ENCODE measurements at places on chromosomes 2 and 18.

DNA sequence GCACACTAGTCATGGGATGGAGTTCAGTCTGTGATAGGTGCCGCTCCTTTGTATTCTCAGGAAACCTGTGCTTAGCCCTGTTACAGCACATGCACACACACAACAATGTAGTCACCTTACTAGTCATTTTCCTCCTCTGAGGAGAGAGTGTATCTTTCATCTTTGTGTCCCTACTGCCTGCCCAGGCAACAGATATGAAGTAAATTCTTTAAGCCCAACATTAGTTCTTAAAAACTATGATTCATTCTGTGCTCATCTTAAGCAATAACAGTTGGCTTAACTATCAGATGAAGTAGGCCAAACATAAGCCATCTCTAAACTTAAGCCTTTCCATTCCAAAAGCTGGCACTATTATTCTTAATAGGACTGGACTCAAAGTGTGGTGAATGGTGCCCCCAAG is 186.5 kb downstream of the LNPK start:
- no peak for DNase-seq

- no peak for DNase-seq
Measured at GRCh38 chr18:6593142-6593885, 136.2 kb upstream of the ARHGAP28 start.

GRCh38 chr2:164746713-164747112 is 94.9 kb downstream of the COBLL1 start:
- no peak for DNase-seq

- no peak for DNase-seq
Measured at GRCh38 chr2:180364719-180365118, 357.6 kb upstream of the CWC22 start.

GRCh38 chr2:84459944-84460429 is 907 bp upstream of the SUCLG1 start:
- no peak for DNase-seq

DNA sequence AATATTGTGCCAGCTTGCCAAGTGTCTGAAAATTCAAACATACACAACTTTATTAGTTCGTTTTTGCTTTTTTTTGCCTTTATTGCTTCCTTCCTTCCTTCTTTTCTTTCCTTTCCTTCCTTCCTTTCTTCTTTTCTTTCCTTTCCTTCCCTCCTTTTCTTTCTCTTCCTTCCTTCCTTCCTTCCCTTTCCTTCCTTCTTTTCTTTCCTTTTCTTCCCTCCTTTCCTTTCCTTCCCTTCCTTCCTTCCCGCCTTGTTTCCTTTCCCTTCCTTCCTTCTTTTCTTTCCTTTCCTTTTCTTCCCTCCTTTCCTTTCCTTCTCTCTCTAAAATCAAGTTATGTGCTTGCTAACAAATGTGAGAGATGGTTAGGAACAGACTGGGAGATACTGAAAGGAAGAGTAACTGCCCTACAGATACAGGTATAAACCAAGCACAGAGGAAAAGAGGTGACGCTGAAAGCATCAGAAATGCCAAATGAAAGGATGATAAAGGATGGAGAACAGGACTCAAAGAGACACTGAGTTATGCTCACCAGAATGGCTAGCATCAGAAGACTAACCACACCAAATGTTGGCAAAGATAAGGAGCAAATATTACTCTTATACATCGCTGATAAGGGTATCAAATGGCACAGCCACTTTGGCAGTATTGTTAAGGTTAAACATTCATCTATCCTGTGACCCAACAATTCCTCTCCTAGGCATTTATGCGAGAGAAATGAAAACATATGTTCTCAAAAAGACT is 151.6 kb downstream of the MREG start:
- DNase-seq: no peak

DNA sequence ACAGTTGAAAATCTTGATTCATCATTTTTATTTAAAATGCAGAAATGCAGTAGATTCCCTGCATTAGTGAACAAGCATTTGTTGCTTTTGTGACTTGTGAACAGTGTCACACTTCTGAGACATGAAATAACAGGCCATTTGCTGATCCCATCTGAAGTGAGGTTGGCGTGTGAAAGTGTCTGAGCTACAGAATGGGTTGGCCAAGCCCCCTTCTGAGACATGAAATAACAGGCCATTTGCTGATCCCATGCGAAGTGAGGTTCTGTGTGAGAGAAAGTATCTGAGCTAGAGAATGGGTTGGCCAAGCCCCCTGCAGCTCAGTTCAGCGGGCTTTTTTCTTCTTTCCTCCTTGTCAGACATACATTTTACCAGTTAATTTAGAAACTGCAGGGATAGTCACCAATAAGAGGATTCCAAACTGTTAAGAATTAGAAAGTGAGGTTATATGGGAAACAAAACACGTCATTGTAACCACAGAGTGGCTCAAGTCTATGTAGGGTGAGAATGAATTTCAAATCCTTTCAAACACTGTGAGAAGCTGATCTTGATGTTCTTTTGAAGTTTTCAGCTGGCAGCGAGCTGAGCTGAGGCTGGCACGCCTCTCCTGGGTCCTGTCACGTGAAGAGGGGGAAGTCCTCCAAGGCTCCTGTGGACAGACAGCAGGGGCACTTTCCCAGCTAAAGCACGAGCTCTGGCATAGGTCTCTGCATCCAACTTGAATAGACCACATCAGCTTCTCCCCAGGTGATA is 339.2 kb upstream of the SALL3 start:
- DNase-seq: no peak

DNA sequence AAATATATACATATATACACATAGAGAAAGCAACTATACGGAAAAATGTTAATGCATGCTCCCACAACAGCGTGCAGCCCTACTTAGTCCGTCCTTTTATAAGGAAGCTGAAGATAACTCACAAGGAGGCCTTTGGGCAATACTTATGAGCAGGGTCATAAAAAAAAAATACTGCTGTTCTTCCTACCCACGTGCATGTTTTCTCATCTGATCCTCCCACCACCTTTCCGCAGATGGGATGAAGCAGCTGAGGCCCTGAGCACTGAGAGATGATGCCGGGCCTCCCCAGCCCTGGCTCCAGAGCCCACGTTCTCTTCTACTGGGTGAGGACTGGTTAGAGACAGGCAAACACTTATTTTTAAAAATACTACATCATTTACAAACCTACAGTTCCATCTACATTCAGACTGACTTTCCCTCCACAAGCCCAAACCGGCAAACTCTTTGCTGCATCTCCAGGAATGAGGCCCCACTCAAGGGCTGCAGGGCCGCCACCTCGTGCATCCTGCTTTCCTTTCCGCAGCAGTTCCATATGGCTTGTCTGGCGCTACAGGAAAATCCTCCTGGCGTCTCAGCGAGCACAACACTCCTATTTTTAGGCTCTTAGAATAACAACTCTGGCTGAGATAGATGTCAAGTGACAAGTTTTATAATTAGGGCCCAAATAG is 41.6 kb downstream of the TBC1D8 start:
- no peak for DNase-seq

GRCh38 chr2:150486539-150487484 is 655 bp downstream of the RND3 start:
- DNase-seq: no peak

DNA sequence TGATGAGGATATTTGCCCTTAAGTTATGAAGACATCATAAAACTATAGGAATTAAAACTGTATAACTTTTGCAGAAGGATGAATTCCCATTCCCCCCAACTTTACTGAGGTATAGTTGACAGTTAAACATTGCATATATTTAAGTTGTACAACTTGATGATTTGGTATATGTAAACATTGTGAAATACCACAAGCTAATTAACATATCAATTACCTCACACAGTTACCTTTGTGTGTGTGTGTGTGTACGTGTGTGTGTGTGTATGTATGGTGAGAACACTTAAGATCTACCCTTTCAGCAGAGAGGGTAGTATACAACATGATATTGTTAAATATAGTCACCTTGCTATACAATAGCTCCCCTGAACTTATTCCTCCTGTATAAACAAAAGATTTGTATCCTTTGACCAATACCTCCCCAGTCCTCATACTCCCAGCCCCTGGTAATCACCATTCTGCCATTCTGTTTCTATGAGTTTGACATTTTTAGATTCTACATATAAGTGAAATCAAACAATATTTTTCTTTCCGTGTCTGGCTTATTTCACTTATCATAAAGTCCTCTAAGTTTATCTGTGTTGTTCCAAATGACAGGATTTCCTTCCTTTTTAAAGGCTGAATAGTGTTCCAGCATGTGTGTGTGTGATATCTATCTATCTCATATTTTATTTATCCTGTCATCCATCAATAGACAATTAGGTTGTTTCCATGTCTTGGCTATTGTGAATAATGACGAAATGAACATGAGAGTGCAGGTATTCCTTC is 48.2 kb upstream of the FAM136A start:
- DNase-seq: no peak

- DNase-seq: no peak
Measured at GRCh38 chr2:143808166-143808565, 678.9 kb downstream of the ARHGAP15 start.

DNA sequence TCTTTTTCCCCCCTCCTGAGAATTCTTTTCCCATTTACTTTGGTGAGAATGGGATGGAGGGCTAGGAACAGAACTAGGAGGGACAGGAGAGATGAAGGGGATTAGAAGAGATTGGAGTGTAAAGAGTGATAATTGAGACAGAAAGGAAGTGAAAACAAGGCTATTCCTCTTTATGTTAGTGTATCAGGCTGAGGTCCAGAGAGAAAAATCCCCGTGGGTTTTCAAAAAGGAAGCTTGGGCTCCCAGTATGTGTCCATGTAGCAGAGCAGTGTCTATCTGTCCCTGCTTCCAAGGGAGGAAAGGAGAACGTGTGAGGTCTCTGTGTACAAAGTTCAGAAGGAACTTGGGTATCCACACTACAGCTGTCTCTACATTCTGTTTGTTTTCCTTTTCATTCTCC is 59.9 kb upstream of the KCNE4 start:
- no peak for DNase-seq

GRCh38 chr18:62460851-62461300 is 61.9 kb upstream of the ZCCHC2 start:
- no peak for DNase-seq

DNA sequence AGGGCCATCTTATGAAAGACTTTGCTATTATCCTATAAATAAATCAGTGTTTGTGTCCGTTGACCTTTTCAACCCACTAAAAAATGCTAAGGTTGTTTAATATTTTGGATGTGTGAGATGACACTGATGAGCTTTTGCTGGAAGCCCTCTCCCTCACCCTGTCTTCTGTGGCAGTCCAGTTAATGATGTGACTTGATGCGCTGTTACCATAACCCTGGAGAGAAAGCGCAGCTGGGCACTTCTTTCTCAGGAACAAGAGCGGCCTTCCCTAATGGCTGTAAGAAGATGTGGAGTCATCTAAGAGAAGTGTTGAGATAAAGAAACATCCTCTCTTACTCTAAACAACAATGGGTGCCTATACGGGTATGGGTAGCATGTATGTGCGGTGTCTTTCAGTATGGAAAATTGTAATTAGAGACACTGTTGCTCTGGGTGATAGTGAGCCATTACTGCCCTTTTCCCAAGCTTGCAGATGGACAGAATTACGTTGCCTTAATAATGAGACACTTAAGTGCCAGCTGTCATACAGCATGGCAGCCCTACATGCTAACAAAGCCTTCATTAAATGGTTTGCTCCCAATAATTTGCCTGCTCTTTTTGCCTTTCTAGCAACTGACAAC is 165.6 kb upstream of the NABP1 start:
- DNase-seq: no peak

GRCh38 chr2:201643216-201643890 is at the start of gene TMEM237:
TMEM237 (minus strand) TSS chr2:201643503; CDS start chr2:201643400, 103 bp downstream.
- DNase-seq: no peak

GRCh38 chr18:48154828-48155227 is 224.4 kb upstream of the SMAD2 start:
- no peak for DNase-seq

DNA sequence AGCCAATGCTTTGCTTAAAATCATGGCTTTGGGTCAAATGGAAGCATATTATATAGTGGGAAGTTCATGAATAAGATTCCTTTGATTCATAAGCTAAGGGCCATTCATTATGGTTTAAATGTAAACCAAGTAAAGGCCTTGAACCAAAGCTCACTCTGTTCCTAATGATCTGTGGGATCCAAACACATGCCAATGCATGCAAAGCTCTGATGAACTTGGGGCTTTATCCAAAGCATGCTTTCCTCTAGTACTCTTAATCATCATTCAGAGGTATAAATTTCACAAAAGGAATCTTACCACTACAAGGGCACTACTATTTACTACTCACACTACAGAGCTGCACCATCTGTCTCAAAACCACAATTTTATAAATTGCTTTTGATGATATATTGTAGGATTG is 102.8 kb upstream of the RBMS1 start:
- DNase-seq: no peak

DNA sequence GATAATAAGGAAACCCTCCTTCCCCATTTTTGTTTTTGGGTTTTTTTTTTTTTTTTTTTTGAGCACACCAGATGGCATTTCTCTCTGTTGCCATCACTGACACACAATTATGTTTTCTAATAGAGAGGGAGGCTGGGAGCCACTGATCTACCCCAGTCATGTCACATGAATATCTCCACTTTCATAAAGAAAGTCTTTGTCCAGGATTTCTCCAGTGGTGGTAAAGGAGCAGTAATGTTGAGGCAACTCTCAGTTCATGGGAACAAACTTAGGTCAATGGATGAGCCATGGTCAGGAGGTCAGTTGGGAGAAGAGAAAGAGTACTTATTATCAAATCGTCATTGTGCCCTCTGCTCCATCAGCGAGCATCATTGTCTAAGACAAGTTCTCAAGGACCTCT is 603.7 kb downstream of the ARHGAP15 start:
- no peak for DNase-seq

DNA sequence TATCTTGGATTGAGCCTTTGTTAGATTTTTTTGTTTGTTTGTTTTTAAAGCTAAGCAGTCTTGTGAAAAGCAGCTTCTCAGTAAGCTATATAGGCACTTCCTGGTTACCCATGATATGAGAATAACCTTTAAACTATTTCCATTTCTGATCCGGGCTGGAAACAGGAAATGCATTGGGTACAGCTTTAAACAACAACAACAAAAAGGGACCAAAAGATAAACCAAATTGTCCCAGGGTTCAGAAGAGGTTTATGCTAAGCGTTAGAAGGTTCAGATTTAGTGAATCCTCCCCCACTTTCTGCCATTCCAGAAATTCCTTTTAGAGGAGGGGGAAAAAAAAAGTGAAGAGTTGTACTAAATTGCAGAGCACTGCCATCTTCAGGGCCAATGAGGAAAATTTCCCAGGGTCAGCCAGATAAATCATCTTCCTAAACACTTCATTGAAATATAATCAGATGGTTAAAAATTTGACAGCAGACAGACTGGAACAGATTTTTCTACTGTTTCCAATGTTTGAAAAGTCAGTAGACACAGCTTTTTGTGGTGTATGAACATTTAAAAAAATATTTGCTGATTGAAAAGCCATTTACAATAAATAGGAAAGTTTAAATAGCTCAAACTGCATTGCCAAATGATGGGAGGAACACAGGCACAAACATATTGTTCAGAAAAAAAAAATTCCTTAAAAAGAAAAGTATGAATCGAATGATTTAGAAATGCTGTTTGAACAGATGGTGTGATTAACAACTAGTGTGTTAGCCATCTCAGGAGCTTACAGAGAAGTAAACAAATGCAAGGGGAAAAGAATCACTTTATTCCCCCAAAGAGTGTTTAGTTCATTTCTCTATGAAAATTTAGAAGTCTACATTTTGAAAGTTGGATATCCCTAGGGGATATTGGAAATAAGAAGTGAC is 189.9 kb upstream of the TANK start:
- DNase-seq: no peak

GRCh38 chr2:26521054-26521912 is 43.4 kb upstream of the OTOF start:
- no peak for DNase-seq

GRCh38 chr2:76579911-76580310 is 869.2 kb upstream of the GCFC2 start:
- no peak for DNase-seq

Measured in central memory CD8-positive, alpha-beta T cell (primary cell).